ENCODE measurements at places on chromosomes 12 and 14.

DNA sequence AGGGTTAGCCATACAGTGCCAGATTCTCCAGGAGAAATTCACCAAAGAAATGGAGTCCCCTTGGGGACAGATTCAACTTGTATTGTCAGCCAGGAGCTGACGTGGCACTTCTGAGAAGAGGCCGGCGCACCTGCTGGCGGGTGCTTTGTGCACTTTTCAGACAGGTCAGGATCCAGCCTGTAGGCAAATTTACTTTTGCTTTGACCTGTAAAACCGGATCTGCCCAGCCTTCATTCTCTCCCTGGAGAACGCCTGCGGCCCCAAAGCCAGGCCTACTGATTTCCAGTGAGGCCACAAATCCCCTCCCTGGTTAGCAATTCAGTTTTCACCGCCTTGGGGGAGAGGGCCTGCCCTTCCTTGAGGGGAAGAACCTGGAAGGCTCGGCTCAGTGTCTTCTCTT, 17.4 kb downstream of the P2RX4 start:
- DNase-seq: no peak
- H3K27me3 ChIP-seq: no peaks in the 10 kb centered on the region
- H3K4me1 ChIP-seq: no peaks in the 10 kb centered on the region
- H3K27ac ChIP-seq: no peak overlapping the region
- H3K4me3 ChIP-seq: no peak overlapping the region

- H3K27ac ChIP-seq: no peak overlapping the region
- H3K36me3 ChIP-seq: no peaks in the 10 kb centered on the region
- H3K27me3 ChIP-seq: no peaks in the 10 kb centered on the region
- H3K4me3 ChIP-seq: no peak overlapping the region
- no peak for DNase-seq
These were observed 19.1 kb downstream of the BBOF1 start for GRCh38 chr14:74038020-74038859.

- DNase-seq: no peak
- H3K27ac ChIP-seq: no peak overlapping the region
- H3K4me1 ChIP-seq: no peaks in the 10 kb centered on the region
- peaks cover 5% of the 10 kb centered on the region for H3K36me3 ChIP-seq
- H3K4me3 ChIP-seq: no peak overlapping the region
These were observed 216.0 kb downstream of the AKAP6 start for GRCh38 chr14:32545095-32545494.

DNA sequence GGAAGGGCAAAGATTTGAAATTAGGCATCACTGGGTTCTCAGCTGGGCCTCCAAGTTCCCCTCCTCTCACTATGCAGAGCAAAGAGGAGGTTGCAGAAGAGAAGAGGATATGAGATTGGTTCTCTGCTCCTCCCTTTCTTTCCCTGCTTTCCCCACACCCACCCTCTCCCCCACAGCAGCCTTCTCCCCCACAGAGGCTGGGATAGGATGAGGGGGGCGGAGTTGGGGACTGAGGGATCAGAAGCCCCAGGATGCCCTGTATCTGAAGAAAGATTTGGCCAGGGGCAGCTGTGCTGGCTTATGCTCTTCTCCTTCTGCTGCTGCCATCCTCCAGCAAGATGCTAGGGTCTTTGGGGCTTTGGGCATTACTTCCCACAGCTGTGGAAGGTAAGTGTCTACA, at the start of gene AMHR2:
TSS of gene AMHR2 (plus strand) at position 259 of the 400 bp plus-strand sequence. CDS start at position 339, 80 bp downstream.
- H3K36me3 ChIP-seq: no peaks in the 10 kb centered on the region
- no peak within 1 kb of the TSS for H3K27ac ChIP-seq
- H3K4me3 ChIP-seq: no peak within 1 kb of the TSS
- no peak for DNase-seq
- no peaks in the 10 kb centered on the region for H3K27me3 ChIP-seq

DNA sequence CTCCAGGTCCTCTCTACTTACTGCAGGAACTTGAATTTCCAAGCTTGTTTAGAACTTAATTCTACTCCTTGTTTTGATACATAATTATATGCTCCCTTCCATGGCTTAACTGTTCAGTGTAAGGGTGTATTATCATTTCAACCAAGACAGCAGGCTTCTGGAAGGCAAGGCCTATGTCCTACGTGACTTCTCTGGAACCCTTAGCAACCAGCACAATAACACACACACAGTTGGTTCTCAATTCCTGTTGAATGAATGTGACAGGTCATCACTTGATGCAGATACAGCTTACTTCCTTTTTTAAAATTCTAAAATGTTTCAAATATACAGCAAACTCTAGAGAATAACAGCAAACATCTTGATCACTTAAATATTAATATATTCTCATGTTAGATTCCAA, 77.7 kb upstream of the COCH start:
- no peak overlapping the region for H3K4me3 ChIP-seq
- no peak for DNase-seq
- H3K36me3 ChIP-seq: no peaks in the 10 kb centered on the region
- no peaks in the 10 kb centered on the region for H3K4me1 ChIP-seq
- H3K27me3 ChIP-seq: no peaks in the 10 kb centered on the region
- no peak overlapping the region for H3K27ac ChIP-seq

DNA sequence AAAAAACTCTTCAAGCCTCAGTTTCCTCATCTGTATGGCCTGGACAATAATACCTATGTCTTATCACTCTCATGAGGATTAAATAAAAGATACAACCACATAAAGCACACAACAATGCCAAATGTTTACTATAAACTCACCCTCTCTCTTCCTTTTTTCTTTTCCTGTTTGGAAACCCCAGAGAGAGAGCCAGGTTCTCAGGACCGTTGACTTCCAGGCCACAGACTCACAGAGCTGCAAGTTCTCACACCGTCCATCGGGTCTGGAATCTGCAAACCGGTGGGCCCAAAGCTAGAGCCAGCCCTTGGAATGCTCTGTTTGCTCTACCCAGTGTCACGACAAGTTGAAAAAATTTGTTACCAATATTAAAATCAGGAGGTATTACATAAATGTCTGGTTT, 4.6 kb upstream of the CD4 start:
- no peak overlapping the region for H3K4me3 ChIP-seq
- no peak overlapping the region for H3K27ac ChIP-seq
- no peak for DNase-seq
- H3K4me1 ChIP-seq: peaks cover 9% of the 10 kb centered on the region
- H3K27me3 ChIP-seq: no peaks in the 10 kb centered on the region

DNA sequence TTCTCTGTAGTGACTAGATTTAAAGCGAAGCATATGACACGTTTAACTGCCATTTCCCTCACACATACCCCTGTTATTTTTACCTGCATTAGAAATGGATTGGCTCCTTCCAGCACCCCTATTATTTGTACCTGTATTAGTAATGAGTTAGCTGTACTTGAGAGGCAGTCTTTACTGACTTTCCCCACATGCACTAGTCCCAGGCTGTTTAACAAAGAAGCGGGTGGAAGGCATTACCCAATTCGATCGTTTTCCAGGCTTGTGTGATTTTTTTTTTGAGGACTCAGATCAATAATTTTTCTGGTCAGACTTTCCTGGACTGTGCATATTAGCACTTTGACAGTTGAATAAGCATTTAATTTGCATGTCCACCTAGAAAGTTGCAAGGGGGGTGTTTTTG, 46.4 kb downstream of the RAD52 start:
- no peaks in the 10 kb centered on the region for H3K27me3 ChIP-seq
- no peak overlapping the region for H3K4me3 ChIP-seq
- peaks cover under 1% of the 10 kb centered on the region for H3K4me1 ChIP-seq
- no peak overlapping the region for H3K27ac ChIP-seq
- DNase-seq: no peak

GRCh38 chr14:49975276-49975675, 82.4 kb downstream of the ARF6 start:
- DNase-seq: no peak
- no peaks in the 10 kb centered on the region for H3K4me1 ChIP-seq
- H3K27ac ChIP-seq: no peak overlapping the region
- H3K4me3 ChIP-seq: no peak overlapping the region
- H3K27me3 ChIP-seq: no peaks in the 10 kb centered on the region

DNA sequence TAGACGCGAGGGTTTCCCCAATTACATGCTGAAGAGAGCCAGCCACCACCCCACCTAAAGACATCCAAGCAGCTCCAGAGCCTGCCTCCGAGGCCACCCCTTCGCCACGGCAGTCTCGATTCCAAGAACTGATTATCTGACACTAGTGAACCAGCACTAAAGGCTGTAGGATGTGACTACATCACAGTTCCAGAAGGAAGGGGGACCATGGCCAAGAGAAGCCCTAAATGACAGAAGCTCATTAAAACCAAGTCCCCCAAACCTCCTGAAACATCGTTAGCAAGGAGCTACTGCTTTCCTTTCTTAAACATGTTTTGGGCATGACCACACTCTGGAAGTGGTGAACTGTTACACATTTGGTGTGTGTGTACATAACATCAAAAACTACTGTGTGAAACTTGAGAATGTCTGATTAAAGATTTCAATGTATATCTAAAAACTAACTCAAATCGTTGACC, 88.2 kb downstream of the DUSP16 start:
- DNase-seq: no peak
- no peaks in the 10 kb centered on the region for H3K27me3 ChIP-seq
- H3K27ac ChIP-seq: no peak overlapping the region
- no peak overlapping the region for H3K4me3 ChIP-seq

DNA sequence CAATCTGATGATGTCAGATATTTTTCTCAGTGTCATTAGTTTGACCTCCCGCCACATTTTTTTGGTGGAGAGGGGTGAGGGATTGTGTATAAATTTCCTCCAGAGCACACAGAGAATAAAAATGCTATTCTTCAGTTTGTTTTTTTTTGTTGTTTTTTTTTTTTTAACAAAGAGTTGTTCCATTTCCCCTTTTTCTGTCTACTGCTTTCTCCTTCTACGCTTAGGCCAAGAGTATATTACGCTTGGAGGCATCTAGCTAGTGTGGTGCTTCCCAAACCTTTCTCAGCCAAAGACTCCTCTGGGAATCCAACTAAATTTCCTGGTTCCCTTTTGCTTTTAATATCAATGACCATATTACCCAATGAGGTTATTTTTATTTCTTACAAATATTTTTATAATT, 465.6 kb downstream of the ZFP36L1 start:
- H3K36me3 ChIP-seq: no peaks in the 10 kb centered on the region
- H3K4me1 ChIP-seq: peaks cover 9% of the 10 kb centered on the region
- H3K4me3 ChIP-seq: no peak overlapping the region

DNA sequence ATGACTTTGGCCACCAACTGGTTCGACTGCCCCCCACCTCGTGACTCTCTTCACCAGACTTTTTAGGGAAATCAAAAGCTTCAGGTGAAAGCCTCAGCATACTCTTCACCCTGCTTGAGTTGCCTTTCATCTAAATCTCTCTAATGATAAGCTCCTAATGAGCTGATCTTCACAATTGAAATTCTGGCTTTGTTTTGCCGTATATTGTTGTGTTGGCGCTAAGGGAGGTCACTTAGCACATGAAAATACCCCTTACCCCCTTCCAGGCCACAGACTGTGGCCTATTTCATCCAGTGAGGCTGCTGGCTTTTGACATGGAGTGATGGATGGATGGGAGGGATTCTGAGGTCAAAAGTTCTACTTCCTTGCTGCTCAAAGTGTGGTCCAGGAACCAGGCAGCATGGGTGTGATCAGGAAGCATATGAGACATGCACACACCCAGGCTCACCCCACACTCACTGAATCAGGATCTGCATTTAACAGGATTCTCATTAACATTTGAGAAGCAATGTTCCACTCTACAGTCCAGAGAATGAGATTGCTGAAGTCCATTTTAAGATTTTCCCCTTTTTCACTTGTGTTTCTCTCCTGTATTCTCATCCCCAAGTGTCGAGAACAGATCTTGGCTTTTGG, 131.4 kb downstream of the DACT1 start:
- no peaks in the 10 kb centered on the region for H3K36me3 ChIP-seq
- H3K4me1 ChIP-seq: peaks cover 21% of the 10 kb centered on the region
- H3K4me3 ChIP-seq: no peak overlapping the region
- DNase-seq: no peak
- no peak overlapping the region for H3K27ac ChIP-seq
- H3K27me3 ChIP-seq: no peaks in the 10 kb centered on the region

GRCh38 chr14:36646664-36647416, 14.8 kb upstream of the PAX9 start:
- no peak overlapping the region for H3K4me3 ChIP-seq
- no peak for DNase-seq
- no peaks in the 10 kb centered on the region for H3K4me1 ChIP-seq
- H3K27me3 ChIP-seq: no peaks in the 10 kb centered on the region
- H3K36me3 ChIP-seq: no peaks in the 10 kb centered on the region
- H3K27ac ChIP-seq: no peak overlapping the region

DNA sequence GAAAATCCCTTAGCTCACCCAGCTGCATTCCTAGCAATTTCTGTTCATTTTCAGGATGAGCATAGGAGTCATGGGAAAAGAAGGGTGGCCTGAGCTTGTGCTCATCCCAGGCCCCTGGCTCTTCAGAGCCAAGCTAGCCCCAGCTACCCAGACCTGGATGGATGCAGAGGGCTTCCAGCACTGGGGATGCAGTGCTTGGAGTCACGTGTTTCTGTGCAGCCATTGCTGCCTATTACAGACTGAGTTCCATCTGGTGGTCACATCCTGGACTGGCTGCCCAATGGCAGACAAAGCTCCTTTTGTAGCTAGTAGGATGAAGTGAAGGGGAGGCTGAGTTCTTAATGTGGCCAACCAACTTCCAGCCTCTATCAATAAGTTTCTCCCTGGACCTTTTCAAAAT, 54.2 kb upstream of the JDP2 start:
- DNase-seq: no peak
- H3K4me3 ChIP-seq: no peak overlapping the region
- no peaks in the 10 kb centered on the region for H3K27me3 ChIP-seq
- no peak overlapping the region for H3K27ac ChIP-seq
- peaks cover 7% of the 10 kb centered on the region for H3K4me1 ChIP-seq
- no peaks in the 10 kb centered on the region for H3K36me3 ChIP-seq

DNA sequence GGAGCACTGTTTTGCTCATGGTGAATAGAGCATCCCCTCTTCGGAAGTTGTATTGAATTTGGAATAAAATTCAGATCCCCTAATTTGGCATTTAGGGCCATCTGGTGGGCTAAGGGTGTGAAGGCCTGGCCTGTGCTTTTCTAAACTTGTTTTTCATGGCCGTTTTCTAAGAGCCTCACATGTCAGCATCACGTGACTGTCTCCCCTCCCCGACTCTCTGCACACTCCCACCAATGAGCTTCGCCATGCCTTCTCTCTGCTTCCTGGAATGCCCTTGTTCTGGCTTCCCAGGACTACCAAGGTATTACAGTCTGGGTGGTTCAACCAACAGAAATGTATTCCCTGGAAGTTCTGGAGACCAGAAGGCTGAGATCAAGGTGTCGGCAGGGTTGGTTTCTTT, 85.3 kb downstream of the PRIMA1 start:
- no peak overlapping the region for H3K27ac ChIP-seq
- H3K4me1 ChIP-seq: no peaks in the 10 kb centered on the region
- DNase-seq: no peak
- H3K27me3 ChIP-seq: 0 out of 2 replicates have a peak, but pooled peaks cover 5% of the 10 kb centered on the region
- H3K36me3 ChIP-seq: no peaks in the 10 kb centered on the region

- peak overlapping the region; percentile 73 for H3K27ac ChIP-seq
- no peak for DNase-seq
- no peaks in the 10 kb centered on the region for H3K36me3 ChIP-seq
- H3K4me3 ChIP-seq: peak overlapping the region; percentile 80
- H3K27me3 ChIP-seq: no peaks in the 10 kb centered on the region
- H3K4me1 ChIP-seq: peaks cover 3% of the 10 kb centered on the region
These were observed 696 bp upstream of the GPHN start for GRCh38 chr14:66507181-66507721.

Measured in SJCRH30 (cell line).